ENCODE measurements at places on chromosomes 4 and X. TPM values are rescaled to one million over a fixed set of nuclear protein-coding genes. Genes with fewer than 3 reads are reported as not detected.

The TEX13C gene
- total RNA-seq = not detected

The SLC25A53 gene
- total RNA-seq = 25.3 TPM

The RAB40A gene
- total RNA-seq = 13.2 TPM

The ARHGAP6 gene
- 27.4 TPM for total RNA-seq

DNA sequence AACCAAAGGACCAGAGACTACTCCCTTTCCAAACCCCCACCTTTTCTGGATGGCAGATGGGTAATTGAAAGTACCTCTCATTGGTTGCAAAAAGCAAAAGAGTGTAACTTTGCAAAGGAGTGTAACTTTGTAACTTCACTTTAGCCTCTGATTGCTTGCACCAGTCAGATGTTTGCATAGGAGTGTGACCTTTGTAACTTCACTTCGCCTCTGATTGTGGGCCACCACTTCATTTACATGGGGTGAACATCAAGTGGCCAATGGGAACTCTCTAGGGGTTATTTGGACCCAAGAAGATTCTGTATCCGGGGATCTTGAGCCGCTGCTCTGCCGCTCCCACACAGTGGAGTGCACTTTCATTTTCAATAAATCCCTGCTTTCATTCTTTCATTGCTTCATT is 9.9 kb upstream of the SLC25A43 start:
- no peaks in the 10 kb centered on the region for H3K36me3 ChIP-seq
- no peaks in the 10 kb centered on the region for H3K4me1 ChIP-seq
- no peak overlapping the region for H3K4me3 ChIP-seq
- no peak for DNase-seq
- no peak overlapping the region for H3K27ac ChIP-seq

GRCh38 chr4:120071192-120071795 is 4.6 kb upstream of the MAD2L1 start:
- no peak overlapping the region for H3K4me3 ChIP-seq
- H3K27me3 ChIP-seq = no peaks in the 10 kb centered on the region
- H3K36me3 ChIP-seq = no peaks in the 10 kb centered on the region
- peaks cover 24% of the 10 kb centered on the region for H3K4me1 ChIP-seq
- no peak for DNase-seq

- H3K36me3 ChIP-seq = no peaks in the 10 kb centered on the region
- no peak overlapping the region for H3K27ac ChIP-seq
- no peak overlapping the region for H3K4me3 ChIP-seq
- no peaks in the 10 kb centered on the region for H3K4me1 ChIP-seq
Observed at GRCh38 chr4:175536852-175537453, 275.1 kb downstream of the GPM6A start.

GRCh38 chr4:7007142-7007907 is 35.8 kb upstream of the TADA2B start:
- H3K4me1 ChIP-seq = no peaks in the 10 kb centered on the region
- H3K4me3 ChIP-seq = no peak overlapping the region
- no peaks in the 10 kb centered on the region for H3K27me3 ChIP-seq
- no peak overlapping the region for H3K27ac ChIP-seq
- no peak for DNase-seq

- no peak overlapping the region for H3K27ac ChIP-seq
- DNase-seq = no peak
- no peaks in the 10 kb centered on the region for H3K27me3 ChIP-seq
- H3K4me1 ChIP-seq = no peaks in the 10 kb centered on the region
- no peaks in the 10 kb centered on the region for H3K36me3 ChIP-seq
Observed at GRCh38 chrX:39670281-39670680, 427.5 kb downstream of the BCOR start.

- peaks cover 6% of the 10 kb centered on the region for H3K4me1 ChIP-seq
- H3K27ac ChIP-seq = no peak overlapping the region
- DNase-seq = no peak
- no peaks in the 10 kb centered on the region for H3K27me3 ChIP-seq
Observed at GRCh38 chr4:142778430-142778829, 67.7 kb downstream of the INPP4B start.

Measured in esophagus muscularis mucosa (tissue), 4 donors.